ENCODE measurements at places on chromosomes 6 and 20.

- no peak for DNase-seq
Observed at GRCh38 chr6:33772082-33772830, 16.7 kb downstream of the LEMD2 start.

DNA sequence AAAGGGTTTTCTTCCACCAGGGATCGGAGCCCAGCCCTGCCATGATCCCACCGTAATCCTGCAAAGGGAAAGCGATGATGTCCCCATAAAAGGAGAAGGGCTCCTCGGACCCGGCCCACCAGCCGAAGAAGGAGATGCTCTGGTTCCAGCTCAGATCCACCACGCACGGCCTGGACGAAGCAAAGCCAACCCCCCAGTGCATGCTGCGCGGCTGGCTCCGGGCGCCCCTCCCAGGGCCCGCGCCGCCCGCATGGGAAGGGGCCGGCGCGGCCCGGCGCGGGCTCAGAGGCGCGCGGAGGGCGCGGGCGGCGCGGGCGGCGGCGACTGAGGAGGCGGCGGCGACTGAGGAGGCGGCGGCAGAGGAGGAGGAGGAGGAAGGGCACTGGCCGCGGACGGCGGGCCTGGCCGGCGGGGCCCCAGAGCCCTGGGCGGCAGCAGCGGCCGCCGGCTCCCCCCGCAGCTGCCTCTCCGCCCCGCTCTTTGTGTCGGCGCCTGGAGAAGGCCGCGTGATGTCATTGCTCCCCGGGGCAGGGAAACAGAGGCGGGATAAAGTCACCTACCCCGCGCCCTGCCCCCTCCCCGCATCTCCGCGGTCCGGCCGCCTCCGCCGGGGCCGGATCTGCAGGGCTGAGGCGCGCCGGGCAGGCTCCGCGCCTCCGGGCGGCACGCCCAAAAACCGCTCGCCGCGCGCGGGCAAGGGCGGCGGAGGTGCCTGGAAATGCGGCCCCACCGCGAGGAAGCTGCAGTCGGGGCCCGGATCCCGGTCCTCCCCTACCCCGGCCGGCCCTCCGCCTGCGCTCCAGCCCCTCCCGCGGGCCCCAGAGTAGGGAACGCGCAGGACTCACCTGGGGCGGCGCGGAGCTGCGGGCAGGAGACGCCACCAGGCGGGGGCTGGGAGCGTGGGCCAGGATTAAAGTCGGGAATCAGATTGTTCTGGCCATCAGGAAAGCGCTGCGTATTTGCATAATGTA, at the start of gene FAXC:
Gene FAXC, minus strand, starts transcription at position 504 of the 971 bp plus-strand sequence. Its CDS starts 302 bp downstream, at position 202.
- no peak for DNase-seq

DNA sequence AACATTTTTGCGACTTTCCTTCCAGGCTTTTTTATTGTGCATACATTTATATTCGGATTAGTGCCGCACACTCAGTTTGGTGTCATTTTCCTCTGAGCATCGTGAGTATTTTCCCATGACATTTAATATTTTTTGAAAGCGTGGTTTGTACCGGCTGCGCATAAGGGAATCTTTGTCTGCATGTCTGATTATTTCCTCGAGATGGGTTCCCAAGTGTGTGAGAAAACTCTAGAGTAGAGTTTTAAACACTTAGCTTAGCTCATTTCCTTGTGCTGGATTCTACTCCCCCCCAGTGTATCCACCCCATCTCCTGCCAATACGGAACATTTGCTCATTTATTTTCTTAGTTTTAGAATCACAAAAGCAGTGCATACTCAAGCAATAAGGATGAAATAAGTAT, 94.3 kb downstream of the CDC5L start:
- no peak for DNase-seq

DNA sequence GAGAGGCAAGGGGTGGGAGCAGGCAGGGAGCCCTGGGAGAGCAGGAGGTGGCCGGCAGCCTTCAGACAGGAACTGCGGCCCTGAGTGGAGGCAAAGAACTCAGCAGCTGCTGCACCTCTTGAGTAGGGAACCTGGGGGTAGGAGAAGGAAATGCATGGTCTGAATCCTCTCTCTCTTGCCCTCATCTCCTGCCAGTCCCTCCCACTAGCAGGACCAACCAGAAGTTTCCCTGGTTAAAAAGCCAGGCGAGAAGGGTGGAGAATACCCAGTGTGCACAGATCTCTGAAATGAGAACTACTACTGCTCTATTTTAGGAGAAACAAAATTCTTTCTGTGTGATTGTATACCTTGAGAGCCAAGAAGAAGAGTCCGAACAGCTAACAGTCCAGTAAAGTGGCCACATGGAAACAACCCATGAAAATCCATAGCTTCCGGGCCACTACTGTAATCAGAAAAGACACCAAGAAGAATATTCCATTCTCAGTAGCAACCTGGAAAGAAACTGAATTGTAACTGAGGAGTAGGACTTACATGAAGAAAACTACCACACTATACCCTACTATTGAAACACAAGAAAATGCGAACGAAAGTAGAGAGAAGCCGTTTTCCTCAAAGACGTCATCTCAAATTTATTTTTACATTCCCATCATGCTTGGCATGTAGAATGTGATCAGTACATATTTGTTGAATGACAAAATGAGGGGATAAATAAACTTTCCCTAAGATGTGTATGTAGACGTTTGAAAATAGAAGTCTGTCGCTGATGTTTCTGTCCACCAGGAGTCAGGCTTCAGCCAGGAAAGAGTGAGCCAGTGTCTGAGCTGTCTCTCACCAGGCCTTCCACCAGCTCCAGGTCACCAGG, 25.6 kb downstream of the WRNIP1 start:
- DNase-seq: peak; percentile 70

GRCh38 chr6:34425132-34425497, 754 bp downstream of the RPS10 start:
- no peak for DNase-seq

DNA sequence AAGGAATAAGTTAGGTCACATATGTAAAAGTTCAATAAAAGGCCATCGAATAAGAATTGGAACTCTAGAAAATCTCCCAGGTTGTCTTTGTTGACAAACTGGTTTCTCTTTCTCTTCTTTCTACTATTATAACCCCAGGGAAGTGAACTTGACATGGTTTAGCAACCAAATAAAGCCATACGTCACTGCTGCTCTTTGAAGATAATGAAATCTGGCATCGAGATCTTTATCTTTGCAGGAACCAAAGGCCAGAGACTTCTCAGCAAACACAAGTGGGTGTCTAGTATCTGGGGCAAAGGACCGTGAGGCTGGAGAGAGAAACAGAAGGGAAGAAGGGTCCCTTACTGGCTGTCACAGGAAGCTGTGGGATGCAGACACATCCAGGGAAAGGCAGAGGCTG, 286.7 kb upstream of the CDYL start:
- no peak for DNase-seq

GRCh38 chr6:150560004-150560883, 39.4 kb upstream of the PLEKHG1 start:
- no peak for DNase-seq

DNA sequence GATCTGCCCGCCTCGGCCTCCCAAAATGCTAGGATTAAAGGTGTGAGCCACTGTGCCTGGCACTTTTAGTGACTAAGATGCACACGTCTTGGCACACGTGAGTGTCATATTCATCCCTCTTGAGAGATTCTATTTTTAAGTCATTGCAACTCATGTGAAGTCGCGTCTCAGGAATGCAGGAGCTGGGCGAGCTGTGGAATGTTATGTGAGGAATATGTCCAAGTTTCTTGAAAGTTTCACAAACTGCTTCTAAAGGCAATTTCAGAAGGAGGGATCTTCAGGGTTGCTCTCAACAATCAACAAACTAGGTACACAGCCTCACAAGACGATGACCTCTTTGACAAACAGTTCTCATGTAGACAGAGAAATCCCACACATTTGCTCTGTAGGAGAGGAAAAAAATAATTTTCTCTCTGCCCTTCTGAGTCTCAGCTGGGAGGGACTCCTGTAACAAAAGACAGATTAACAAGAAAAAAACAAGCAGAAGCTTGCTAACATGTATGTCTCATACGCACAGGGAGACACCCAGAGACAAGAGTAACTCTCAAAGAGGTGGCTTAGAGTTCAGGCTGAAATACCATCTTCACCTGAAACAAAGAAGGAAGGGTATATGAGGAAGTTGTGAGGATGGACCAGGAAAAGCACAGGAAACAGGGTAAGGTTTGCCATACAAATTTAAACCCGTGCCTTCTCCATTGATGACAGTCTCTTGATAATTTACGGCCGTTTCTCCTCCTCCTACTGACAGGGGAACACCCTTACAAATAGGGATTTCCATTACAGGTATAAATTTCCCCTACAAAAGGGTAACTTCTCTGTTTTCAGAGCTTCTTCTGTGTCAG, 45.3 kb upstream of the FAM50B start:
- DNase-seq: peak; percentile 90
